ENCODE measurements at places on chromosomes 1 and 21.

DNA sequence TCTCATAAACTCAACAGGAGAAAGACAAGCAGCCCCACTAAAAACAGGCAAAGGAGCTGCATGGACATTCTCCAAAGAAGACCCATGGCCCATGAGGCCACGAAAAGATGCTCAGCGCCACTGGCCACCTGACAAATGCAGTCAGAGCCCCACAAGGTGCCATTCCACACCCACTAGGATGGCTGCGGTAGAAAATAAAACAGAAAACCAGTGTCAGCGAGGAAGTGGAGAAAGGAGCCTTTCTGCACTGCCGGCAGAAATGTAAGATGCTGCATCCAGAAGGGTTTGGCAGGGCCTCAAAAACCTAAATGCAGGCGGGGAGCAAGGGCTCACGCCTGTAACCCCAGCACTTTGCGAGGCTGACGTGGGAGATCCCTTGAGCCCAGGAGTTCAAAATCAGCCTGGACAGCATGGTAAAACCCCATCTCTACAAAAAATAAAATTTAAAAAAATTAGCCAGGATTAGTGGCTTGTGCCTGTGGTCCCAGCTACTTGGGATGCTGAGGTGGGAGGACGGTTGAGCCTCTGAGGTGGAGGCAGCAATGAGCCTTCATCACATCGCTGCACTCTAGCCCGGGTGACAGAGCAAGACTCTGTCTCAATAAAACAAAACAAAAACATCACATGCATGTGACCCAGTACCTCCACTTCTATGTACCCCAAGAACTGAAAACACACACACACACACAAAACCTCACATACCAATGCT lies 4.2 kb downstream of the WNT9A start:
- no peak for DNase-seq

DNA sequence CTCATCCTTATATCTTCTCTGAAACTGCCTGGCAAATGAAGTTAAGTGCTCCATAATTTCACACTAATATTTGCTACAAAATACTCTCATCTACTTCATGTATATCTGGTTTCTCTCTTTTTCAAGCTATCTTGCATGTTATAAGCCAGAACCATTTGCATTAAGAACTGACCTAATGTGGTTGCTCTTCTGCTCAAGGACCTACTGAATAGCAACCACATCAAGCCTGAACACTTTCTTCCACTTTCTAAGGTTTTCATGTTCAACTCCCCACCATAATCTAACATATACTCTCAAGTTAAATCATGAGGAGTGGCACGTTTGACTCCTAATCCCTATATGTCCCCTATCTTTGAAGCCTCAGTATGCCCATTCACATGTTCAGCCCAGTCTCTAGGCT lies 27.2 kb downstream of the RGS1 start:
- no peak for DNase-seq

DNA sequence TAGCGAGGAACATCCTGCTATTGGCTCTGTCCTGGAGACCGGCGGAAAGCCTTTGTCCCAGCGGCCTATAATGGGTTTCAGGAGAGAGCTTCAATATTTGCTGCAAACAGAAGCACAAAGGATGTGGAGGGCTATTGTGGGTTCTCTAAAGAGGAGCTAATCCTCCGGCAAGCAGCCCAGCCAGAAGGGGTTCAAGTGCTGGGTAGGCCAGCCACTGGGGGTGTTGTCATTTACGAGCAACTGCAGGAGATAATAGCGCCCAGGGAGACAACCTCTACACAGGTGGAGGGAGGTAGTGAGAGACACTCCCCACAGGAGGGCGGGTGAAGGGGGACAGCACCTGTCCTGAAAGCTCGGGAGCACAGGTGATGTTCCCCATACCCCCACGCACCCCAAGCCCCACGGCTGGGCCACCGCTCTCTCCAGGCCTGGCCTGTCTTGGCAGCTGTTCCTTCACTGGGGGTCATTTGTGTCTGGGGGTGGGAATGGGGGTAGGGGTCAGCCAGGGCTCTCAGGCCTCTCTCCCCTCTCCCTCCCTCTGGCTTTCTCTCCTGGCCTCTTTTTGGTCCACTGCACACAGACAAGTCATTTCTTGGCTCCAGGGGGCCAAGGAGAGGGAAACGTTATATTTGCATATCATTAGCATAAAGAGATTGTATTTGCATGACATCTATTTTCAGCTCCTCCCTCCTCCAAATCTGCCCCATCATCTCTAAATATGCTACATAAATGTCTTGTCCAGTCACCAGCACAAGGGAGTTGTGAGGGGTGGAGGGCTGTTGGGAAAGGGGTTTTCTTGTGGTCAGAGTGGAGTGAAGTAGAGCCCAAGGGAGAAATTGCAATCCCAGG lies 22.0 kb upstream of the SLC26A9 start:
- DNase-seq: no peak

GRCh38 chr1:25564777-25565574 lies 21.6 kb downstream of the LDLRAP1 start:
- DNase-seq: no peak
